Glutamatergic neuron (in vitro differentiated cells): ENCODE measurements at places on chromosomes 3 and 15. TPM values are rescaled to one million over a fixed set of nuclear protein-coding genes. Genes with fewer than 3 reads are reported as not detected.

- no peak for DNase-seq
These were observed 12.5 kb downstream of the SAMD7 start for GRCh38 chr3:169923831-169924230.

GRCh38 chr3:19457449-19457848, 309.1 kb downstream of the KCNH8 start:
- no peak for DNase-seq

DNA sequence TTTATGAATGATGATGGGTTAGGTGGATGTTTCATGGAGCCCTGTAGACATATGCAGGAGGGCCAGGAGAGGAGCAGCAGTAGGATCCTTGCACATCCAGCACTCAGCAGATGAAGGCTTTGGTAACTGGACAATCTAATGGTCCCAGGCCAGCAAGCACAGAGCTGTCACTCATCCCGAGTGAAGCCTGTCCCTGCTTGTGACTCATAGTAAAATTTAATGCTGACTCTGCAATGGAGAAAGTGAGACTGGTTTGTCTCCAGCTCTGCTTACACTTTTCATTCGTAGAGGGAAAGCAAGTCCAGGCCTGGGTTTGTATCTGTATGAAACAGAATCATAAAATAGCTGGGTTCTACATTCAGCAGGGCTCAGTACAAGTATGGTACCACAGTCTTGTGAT, 131.7 kb downstream of the DTWD1 start:
- DNase-seq = no peak

The PFKFB4 gene
- 40.3 TPM for total RNA-seq

The GP9 gene
- total RNA-seq = not detected

The EPB42 gene
- not detected for total RNA-seq
